ENCODE measurements at places on chromosomes 4 and X.

- no peak for DNase-seq
Measured at GRCh38 chr4:82201805-82202641, 171.8 kb downstream of the HNRNPD start.

DNA sequence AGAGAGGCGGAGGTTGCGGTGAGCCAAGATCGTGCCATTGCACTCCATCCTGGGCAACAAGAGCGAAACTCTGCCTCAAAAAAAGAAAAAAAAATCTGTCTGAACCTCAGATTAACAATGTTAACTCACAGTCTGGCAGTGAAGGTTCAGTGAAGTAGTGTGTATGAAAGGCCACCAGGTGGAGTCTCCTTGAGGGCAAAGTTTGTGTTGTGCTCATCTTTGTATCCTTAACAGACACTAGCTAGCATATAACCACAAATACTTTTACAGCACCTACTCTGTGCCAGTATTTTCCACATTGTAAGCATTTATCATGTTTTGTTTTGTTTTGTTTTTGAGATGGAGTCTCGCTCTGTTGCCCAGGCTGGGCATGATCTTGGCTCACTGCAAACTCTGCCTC is 46.0 kb upstream of the MGST2 start:
- DNase-seq = peak; percentile 16

- DNase-seq = no peak
Measured at GRCh38 chr4:10120943-10121567, 4.5 kb upstream of the WDR1 start.

DNA sequence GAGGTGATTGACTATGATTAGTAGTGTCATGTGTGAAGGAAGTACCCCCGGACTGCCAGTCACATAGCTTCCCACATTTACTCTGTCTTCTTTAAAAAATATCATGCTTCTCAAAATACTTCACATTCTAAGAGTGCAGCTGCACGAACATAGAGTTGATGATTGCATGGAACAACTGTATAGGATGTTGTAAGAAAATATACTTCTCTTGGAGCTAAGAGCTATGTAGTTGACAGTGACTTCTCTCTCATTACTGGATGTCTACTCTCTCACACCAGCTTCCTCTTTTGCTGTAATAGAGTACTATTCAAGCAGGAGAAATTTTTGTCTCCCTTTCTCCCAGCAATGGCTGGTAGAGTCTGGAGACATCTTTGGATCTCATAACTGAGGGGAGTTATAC is 99.4 kb upstream of the PUDP start:
- DNase-seq = no peak

- DNase-seq = no peak
Measured at GRCh38 chr4:159400558-159401225, 297.8 kb downstream of the RAPGEF2 start.

DNA sequence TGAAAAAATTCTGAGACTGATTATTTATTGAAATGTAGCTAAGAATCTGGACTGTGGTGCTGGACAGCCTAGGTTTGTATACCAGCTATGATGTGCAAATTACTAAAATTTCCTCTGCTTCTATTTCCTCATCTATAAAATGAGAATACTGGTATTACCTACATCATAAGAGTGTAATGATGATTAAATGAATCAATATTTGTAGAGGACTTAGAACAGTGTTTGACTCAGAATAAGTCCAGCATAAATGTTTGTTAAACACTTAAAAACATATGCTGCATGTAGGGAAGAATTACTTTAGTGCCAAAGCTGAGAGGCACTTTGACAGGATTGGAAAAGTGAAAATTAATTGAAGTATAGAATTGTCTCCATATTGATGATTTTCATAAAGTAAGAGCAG is 55.3 kb upstream of the TMPRSS11F start:
- no peak for DNase-seq

DNA sequence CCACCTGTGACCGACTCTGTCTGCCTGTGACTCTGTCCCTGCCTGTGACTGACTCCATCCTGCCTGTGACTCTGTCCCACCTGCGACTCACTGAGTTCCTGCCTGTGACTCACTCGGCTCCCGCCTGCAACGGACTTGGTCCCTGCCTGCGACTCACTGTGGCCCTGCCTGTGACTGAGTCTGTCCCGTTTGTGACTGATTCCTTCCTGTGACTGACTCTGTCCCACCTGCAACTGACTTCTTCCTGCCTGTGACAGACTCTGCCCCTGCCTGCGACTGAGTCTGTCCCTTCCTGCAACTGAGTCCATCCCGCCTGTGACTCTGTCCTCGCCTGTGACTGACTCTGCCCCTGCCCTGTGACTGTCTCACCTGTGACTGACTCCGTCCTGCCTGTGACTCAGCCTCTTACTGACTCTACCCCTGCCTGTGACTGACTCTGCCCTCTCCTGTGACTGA is 9.6 kb upstream of the UVSSA start:
- no peak for DNase-seq

DNA sequence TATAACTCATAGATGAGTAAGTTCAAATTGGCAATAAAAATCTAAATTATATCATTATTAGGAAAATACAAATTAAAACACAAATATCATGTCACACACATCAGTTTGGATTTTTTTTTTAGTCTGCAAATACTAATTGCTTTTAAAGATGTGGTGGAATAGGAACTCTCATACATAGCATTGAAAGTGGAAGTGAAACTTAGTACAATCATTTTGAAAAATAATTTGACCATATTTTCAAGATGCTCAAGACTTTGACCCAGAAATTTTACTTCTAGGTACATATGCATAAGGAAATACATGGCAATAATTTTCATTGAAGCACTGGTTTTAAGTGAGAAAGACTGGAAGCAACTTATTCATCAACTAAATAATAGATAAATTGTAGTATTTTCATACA is 147.5 kb upstream of the SMIM31 start:
- no peak for DNase-seq

DNA sequence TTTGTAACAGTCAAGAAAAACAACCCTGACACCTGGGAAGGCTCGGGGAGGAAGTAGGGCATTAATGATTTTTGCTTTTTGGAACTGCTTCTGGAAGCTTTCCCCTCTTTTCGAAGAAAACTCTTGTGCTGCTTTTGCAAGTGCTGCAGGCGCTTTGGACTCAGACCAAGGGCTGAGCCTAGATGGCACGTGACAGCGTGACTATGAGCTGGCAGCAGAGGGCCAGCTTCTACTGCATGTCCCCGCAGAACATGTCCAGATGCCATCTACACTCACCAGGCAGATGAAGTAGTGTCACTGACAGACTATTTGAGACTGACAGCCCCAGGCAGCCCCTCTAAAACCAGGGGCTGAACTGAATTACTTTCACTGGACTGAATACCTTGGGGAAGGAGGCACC is 6.2 kb downstream of the NR0B1 start:
- DNase-seq = no peak

- DNase-seq = peak; percentile 16
Measured at GRCh38 chr4:173169428-173170181, 994 bp downstream of the GALNT7 start.

DNA sequence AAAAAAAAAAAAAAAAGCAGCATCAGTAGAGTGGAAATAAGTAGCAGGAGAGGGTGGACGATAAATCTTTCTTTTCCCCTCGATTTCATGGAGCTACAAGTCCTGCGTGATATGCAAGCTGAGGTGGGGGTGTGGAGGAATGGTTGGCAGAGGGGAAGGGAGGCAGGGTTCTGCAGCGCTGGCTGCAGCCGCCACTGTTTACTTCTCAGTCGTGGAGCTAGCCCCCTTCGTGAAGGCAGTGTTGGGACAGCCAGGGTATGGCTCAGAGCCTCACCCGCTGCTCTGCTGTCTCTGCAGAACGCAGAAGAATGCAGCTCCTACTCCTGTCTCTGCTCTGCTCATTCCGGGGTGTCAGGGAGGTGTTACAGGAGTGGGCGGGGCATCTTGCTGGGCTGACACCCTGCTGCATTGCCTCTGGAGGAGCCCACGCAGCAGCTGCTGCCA is 140.6 kb downstream of the GPM6A start:
- DNase-seq = no peak

DNA sequence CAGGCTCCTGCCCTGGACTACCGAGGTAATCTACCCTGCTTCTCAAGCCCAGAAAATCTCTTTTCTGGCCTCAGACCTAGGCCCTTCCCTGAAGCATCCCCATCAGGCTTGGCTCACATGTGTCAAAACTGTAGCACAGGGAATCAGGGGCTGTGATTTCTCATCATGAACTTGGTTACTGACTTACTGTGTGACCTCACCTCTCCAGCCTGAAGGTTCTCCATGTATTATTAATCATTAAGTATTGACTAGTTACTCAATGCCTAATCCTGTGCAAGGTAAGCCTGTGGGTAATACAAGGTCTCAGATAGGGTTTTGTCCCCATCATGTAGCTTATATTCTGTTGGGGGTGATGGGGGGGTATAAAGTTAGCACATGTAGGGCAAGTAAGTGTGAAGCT is 6.8 kb downstream of the SRPX2 start:
- no peak for DNase-seq

DNA sequence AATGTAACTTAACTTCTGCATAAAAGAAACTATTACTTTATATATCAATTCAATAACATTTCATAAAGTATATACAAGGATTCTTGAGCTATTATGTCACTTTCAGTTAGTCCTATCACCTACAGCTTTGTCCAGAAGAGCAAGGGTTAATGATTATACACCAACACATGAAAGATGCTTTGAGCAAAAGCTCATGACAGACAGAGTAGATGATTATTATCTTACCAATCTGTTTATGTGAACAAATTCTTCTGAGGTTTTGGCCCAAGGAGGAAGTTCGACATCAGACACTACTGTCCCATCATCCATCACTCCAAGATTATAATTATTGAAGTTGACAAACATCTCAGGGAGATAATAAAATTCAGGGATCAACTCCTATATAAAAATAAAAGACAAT is 166.7 kb upstream of the MAB21L2 start:
- DNase-seq = no peak

GRCh38 chr4:126800575-126801141 is 832.1 kb upstream of the INTU start:
- no peak for DNase-seq

GRCh38 chr4:124212815-124213630 is 499.5 kb downstream of the ANKRD50 start:
- DNase-seq = no peak

All from NCI-H526 treated with DMSO at 0.1 percent for 48 hours (cell line).